ENCODE measurements at places on chromosomes 13 and 19.

DNA sequence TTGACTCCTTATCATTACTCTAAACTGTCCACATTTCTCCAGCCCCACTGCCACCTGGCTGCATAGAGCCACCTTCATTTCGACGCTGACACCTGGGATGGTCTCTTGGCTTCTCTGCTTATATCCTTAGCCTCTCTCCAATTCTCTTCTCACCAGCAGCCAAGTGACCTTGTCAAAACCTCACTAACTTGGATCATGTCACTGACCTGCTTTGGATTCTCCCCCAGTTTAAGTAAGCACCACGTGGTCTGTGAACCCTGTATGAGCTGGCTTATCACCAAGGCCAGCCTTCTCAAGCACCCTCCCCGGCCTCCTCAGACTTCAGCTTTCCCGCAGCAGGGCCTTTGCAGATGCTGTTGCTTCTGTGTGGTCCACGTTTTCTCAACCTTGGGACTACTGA, 12.3 kb upstream of the GGACT start:
- DNase-seq: no peak

- DNase-seq: no peak
Measured at GRCh38 chr13:48749144-48749543, 95.4 kb downstream of the CYSLTR2 start.

DNA sequence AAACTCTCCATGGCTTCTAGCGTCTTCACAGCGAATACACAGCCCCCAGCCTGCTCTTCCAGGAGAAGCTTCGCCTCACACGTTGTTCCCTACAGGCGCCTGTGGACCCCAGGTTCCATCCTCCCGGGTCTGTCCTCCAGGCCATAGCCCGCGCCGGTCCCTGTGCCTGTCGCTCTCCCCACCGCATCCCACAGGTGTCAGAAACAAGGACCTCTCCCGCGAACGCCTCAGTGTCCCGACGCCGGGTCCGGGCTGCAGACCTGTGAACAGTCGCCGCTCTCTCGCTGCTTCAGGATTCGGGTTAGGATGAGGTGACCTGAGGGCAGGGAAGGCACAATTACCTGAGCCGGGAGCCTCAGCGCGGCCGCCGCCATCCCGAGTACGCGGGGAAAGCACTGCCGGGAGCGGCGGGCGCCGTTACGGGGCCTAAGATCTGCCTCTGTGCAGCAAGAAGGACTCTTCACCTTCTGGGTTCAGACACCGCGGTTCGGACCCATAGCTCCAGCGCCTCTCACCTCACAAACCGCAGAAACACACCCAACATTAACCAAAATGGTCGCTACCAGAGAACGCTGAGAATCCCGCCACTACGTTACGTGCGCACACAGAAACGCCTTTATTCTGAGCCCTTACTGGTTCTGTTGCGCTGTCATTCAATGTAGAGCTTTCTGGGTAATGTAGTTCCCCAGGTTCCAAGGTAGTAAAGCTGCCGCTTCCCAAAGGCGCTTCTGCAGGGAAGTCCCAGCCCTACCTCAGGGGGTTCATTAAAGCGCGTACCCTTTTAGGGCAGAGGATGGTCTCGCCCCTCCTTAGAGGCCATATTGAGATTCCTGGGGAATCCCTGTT, at the start of gene ZNF418:
Gene ZNF418 (minus strand): TSS at position 583 of the 846 bp plus-strand sequence. CDS start 1,580 bp downstream, outside the sequence.
- DNase-seq: peak; percentile 95

GRCh38 chr19:8626842-8627241, 3.6 kb upstream of the NFILZ start:
- no peak for DNase-seq

- no peak for DNase-seq
Measured at GRCh38 chr13:36154567-36155291, 23.5 kb upstream of the DCLK1 start.

- DNase-seq: no peak
Measured at GRCh38 chr13:77911751-77912150, 6.9 kb downstream of the EDNRB start.

- peak; percentile 69 for DNase-seq
Measured at GRCh38 chr19:800360-801029, 3.2 kb downstream of the PTBP1 start.

GRCh38 chr13:98706446-98707110, 45.9 kb downstream of the SLC15A1 start:
- no peak for DNase-seq

DNA sequence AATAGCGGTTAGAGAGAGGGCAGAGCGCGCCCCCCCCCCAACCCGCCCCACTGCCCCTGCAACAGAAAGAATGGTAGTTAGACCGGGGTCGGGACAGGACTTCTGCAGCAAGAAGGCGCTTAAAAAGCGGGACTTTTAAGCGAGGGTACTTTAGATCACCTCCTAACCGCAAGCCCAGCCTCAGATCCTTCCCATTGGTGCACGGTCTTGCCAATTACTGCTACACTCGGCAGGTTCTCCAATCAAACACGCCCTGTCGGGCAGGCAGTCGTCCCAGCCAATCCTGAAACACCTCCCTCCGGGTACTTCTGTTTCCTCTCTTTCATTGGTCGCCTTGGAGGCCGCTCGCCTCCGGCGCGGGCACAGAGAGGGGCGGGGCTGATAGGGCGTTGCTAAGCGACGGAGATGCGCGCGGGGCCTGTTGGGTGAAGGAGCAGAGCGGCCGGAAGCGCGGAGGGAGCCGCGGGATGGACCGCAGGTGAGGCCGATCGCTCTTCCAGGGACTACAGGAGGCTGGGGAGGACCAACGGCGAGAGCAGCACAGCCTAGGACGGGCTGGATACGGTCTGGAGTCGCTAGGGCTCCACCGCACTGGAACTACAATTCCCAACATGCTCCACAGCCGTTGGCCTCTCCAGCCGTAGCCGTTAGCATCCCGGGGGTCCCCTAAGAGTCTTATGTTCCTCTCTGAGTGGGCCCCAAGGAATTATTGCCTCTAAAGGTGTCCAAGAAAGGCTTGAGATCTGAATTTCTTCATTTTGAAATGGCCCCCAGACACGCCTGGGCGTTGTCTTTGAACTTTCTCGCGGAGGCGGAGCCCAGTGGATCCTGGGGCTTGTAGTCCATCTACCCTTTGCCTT, at the start of gene PROSER3:
Gene PROSER3 (plus strand): TSS at position 428 of the 860 bp plus-strand sequence. CDS start 40 bp downstream, at position 468.
- peak; percentile 98 for DNase-seq

- DNase-seq: no peak
Measured at GRCh38 chr13:46154136-46154801, 27.7 kb downstream of the LCP1 start.

GRCh38 chr13:112448621-112449544, 72.7 kb downstream of the SPACA7 start:
- DNase-seq: no peak

DNA sequence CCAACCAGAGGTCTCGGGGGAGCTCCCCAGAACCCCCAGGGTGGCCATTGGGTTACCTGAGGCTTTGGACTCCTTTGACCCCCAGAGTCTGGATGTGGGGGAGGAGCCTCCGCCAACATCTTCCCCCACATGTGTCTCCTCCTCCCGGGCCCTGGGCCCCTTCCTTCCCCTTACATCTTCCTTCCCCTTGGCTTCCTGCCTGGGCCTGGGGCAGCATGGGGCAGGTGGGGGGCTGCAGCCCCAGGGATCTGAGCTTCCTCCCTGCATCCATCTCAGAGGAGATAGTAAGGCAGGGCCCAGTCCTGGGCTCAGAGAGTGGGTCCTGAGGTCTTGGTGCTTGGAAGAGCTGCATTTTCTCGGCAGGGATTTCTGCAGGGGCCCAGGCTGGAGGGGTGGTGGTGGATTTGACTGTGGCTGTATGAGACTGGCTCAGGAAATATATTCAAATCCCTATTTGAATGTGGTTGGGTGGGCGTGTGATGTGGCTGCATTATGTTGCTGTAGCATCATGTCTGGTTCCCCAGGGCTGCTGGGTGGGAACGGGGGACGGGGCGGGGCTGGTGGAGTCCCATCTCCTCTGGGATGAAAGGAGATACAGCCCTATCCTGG, 919 bp downstream of the VAV1 start:
- DNase-seq: peak; percentile 40

DNA sequence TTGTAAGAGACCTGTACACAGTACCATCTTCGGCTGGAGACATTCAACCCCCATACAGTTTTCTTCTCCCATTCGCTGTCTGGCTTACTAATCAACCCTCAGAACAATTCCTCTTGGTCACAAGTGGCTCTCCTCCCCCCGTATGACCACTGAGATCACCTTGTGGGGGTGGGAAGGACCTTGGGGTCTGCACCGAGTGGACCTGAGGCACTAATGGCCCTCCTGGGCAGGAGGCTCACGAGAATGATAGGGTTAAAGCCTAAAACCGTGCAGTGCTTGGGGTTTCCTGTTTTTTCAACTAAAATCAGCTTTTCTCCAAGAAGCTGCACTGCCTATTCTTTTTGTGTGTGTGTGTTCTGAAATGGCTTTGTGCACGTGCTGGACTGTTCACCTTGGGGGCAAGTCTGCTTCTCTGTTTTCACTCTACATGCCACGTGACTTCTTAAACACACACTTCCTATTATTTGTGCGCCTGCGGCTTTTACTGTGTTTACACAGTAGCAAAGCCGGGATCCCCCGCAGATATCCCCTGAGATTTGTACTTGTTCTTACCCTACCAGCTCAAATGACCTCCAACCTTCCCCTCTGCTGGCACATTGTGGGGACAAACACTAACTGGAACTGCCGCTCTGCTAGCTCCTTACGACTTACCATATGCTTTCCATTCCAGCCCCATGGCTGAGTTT, 12.3 kb downstream of the RBM26 start:
- DNase-seq: peak; percentile 80

DNA sequence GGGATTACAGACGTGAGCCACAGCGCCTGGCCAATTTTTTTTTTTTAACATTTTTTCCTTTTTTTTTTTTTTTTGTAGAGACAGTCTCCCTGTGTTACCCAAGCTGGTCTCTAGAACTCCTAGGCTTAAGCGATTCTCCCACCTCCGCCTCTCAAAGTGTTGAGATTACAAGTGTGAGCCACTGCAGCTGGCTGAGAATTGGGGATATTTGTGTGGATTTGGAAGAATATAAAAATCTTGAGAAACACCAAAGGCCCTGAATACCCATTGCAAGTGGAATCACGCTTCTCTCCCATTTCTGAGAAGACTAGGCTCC, 79.9 kb upstream of the ABCC4 start:
- DNase-seq: no peak

Measured in stomach (tissue), 19 donors.